ENCODE measurements at places on chromosomes 5 and 9. TPM values are rescaled to one million over a fixed set of nuclear protein-coding genes. Genes with fewer than 3 reads are reported as not detected.

ZNF608 gene
- 35.8 TPM for total RNA-seq

DNA sequence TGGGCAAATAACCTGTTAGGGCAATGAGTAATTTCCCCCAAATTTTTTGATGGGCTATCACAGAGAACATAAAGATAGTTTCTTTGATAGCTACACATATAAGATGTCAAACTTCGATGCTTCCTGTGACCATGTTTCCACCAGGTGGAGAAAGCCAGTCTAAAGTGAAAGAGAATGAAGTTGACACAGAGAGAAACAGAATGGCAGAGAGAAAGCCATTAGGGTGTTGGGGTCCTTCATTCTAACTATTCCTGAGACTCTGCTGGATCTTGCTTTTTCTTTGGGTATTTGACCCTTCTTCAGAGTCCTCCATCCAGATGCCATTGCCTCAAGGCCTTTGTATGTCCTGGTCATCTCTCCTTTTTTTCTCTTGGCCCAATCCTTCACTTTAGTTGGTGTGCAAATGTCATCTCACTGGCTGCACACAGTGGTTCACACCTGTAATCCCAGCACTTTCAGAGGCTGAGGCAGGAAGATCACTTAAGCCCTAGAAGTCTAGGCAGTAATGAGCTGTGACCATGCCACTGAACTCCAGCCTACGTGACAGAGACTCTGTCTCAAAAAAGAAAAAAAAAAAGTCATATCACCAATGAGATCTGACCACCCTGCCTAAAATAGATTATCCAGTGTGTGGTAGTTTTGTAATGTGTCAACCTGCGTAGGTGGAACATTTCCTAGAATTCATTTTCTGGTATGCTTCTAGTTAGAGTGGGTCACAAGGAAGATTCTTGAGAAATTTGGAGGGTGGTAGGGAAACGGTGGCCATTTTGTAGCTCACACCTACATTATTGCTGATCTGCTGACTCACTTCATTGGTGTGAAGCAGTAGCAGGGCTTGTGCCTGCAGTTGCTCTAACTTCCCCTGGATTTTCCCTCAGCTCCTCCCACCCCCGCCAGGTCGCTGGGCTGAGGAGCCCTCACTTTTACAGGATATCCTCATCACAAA lies 20.8 kb upstream of the KIF2A start:
- no peak for DNase-seq

CCDC192 gene
- not detected for total RNA-seq

- no peak for DNase-seq
Observed at GRCh38 chr5:139925650-139926640, 117.2 kb downstream of the NRG2 start.

Data from kidney (tissue), 22 donors.